ENCODE measurements at places on chromosomes 3 and 15.

DNA sequence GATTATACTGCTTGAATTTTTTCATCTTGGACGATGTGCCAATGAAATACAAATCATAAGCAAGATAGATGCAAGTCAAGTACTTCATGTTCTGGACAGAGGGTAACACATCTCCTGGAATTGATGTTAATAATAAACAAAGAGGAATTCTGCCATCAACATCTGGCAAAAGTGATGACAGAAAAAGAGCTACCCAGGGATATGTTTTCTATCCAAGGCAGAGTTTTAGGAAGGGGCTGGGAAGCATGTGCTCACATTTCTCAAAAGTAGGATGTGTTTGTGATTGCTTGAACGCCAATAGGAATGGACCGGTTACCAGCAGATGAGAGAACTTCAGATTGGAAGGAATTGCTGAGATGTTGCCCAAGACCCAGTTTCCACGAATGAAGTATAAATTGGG, 242.6 kb upstream of the AGTR1 start:
- H3K4me3 ChIP-seq: no peak overlapping the region
- H3K27ac ChIP-seq: no peak overlapping the region
- no peaks in the 10 kb centered on the region for H3K27me3 ChIP-seq
- DNase-seq: no peak
- no peaks in the 10 kb centered on the region for H3K4me1 ChIP-seq

- DNase-seq: no peak
- peaks cover 32% of the 10 kb centered on the region for H3K4me1 ChIP-seq
- H3K36me3 ChIP-seq: no peaks in the 10 kb centered on the region
- H3K4me3 ChIP-seq: no peak overlapping the region
These were observed 131.7 kb upstream of the ZBED2 start for GRCh38 chr3:111726788-111727305.

GRCh38 chr15:70314018-70314354, 216.3 kb upstream of the TLE3 start:
- H3K4me1 ChIP-seq: peaks cover 12% of the 10 kb centered on the region
- H3K36me3 ChIP-seq: no peaks in the 10 kb centered on the region
- H3K27ac ChIP-seq: no peak overlapping the region

DNA sequence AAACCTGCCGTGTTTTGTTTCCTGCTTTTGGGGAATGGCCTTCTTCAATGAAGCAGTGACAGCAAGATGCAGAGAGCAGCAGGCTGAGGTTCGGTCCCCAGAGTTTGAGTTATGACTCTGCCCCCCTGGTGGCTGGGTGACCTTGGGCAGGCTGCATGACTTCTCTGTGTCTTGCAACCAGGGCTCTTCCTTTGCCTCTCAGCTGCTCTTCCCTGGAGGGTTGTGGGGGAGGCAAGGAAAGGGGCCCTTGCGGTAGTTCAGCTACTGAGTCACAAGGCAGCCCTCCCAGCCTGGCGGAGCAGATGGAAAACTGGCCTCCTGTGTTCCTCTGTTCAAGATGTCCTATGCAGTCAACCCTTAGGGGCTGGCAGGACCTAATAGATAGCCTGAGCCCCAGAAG, 17.1 kb downstream of the CTXND1 start:
- H3K4me1 ChIP-seq: no peaks in the 10 kb centered on the region

- no peaks in the 10 kb centered on the region for H3K4me1 ChIP-seq
- H3K36me3 ChIP-seq: no peaks in the 10 kb centered on the region
- H3K27me3 ChIP-seq: no peaks in the 10 kb centered on the region
- no peak overlapping the region for H3K27ac ChIP-seq
- peak; percentile 80 for DNase-seq
These were observed 95.6 kb downstream of the ATP10A start for GRCh38 chr15:25767356-25768151.

DNA sequence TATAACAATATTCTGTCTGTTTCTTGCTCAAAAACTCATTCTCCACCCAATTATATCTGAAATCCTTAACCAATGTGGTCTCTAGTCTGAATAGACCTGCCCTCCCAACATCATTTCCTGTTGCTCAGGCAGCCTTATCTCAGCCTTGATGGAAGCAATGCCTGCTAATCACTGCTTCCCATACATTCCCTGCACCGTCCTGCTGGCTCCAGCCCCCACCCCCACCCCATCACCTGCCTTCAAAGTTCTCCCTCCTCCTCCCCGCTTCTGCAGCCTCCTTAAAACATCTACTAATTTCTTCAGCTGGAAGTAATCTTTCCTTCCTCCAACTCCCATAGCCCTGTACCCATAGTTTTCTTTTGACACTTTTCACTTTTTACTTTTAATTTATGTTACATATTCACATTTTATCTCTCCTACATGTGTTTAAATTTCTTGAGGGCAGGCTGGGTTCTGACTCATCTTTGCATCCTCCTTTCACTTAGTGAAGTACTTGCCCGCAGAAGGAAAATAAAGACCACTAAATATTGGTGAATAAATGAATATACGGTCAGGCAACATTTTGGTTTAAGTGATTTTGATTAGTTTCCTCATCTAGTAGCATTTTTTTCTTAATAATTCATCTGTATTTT, 98.2 kb downstream of the MEIS2 start:
- no peaks in the 10 kb centered on the region for H3K4me1 ChIP-seq
- no peak for DNase-seq
- H3K27me3 ChIP-seq: no peaks in the 10 kb centered on the region
- no peak overlapping the region for H3K27ac ChIP-seq
- peaks cover 5% of the 10 kb centered on the region for H3K36me3 ChIP-seq
- H3K4me3 ChIP-seq: no peak overlapping the region

GRCh38 chr15:77983708-77984445, 93.6 kb downstream of the TBC1D2B start:
- H3K36me3 ChIP-seq: no peaks in the 10 kb centered on the region
- peaks cover 16% of the 10 kb centered on the region for H3K4me1 ChIP-seq
- no peak overlapping the region for H3K27ac ChIP-seq
- H3K4me3 ChIP-seq: no peak overlapping the region
- DNase-seq: no peak
- no peaks in the 10 kb centered on the region for H3K27me3 ChIP-seq

GRCh38 chr3:110686701-110687100, 384.9 kb upstream of the NECTIN3 start:
- H3K27ac ChIP-seq: no peak overlapping the region
- H3K4me1 ChIP-seq: no peaks in the 10 kb centered on the region
- no peaks in the 10 kb centered on the region for H3K27me3 ChIP-seq
- DNase-seq: no peak

DNA sequence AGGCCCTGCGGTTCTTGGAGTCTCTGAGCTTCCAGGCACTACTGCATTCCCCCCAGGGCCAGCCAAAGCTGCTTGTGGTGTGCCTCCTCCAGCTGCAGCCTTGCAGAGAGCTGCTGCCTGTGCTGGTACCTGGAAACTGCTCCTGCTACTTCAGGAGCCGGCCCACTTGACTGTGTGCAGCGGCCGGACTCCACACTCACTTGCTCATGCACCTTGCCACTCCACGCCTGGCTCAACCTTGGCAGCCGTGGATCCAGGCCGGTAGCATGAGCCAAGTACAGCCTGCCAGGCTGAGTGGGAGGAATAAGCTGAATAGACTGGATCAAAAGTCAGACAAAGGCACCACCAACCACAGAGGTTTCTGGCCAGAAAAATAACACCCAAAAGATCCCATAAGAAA, 169.7 kb downstream of the TJP1 start:
- DNase-seq: no peak
- H3K4me3 ChIP-seq: no peak overlapping the region
- H3K4me1 ChIP-seq: no peaks in the 10 kb centered on the region

GRCh38 chr15:41872166-41872747, 21.6 kb downstream of the SPTBN5 start:
- H3K36me3 ChIP-seq: no peaks in the 10 kb centered on the region
- H3K27ac ChIP-seq: no peak overlapping the region
- no peak for DNase-seq

- no peaks in the 10 kb centered on the region for H3K36me3 ChIP-seq
- H3K27ac ChIP-seq: no peak overlapping the region
- no peaks in the 10 kb centered on the region for H3K4me1 ChIP-seq
- H3K4me3 ChIP-seq: no peak overlapping the region
- no peak for DNase-seq
- H3K27me3 ChIP-seq: no peaks in the 10 kb centered on the region
These were observed 434.7 kb upstream of the ARRDC4 start for GRCh38 chr15:97525809-97526208.

- no peaks in the 10 kb centered on the region for H3K4me1 ChIP-seq
- H3K27me3 ChIP-seq: no peaks in the 10 kb centered on the region
- H3K27ac ChIP-seq: no peak overlapping the region
- H3K36me3 ChIP-seq: peaks cover 75% of the 10 kb centered on the region
These were observed 56.2 kb downstream of the EIF3J start for GRCh38 chr15:44593042-44593736.

GRCh38 chr15:57439128-57440027, 63.1 kb downstream of the CGNL1 start:
- no peaks in the 10 kb centered on the region for H3K36me3 ChIP-seq
- H3K4me3 ChIP-seq: no peak overlapping the region
- H3K27ac ChIP-seq: no peak overlapping the region
- no peaks in the 10 kb centered on the region for H3K27me3 ChIP-seq
- peak; percentile 69 for DNase-seq

DNA sequence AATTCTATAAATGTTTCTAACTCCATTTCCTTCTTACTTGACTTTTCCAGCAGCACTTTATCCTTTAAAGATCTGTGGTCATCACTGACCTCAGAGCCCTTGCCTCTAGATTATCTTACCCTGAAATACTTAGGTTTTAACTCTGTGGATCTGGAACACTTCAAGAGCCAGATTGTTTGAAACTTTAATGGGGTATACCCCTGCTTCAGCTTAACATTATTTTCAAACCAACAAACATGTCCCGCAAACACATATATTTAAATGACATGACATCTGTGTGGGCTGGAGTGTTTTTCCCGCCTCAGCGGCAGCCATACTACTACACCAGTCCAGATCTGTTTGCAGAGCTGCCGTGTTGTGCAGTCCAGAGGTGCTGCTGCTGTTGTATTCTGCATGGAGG, 252.0 kb upstream of the TPM1 start:
- no peaks in the 10 kb centered on the region for H3K27me3 ChIP-seq
- no peak overlapping the region for H3K4me3 ChIP-seq
- DNase-seq: no peak
- no peaks in the 10 kb centered on the region for H3K36me3 ChIP-seq

- no peak overlapping the region for H3K27ac ChIP-seq
- H3K36me3 ChIP-seq: peaks cover 24% of the 10 kb centered on the region
- no peaks in the 10 kb centered on the region for H3K27me3 ChIP-seq
- H3K4me1 ChIP-seq: no peaks in the 10 kb centered on the region
- DNase-seq: no peak
- no peak overlapping the region for H3K4me3 ChIP-seq
These were observed 5.1 kb upstream of the MUC20 start for GRCh38 chr3:195715583-195716266.

- no peaks in the 10 kb centered on the region for H3K36me3 ChIP-seq
- H3K27ac ChIP-seq: peak overlapping the region; percentile 47
- peaks cover 61% of the 10 kb centered on the region for H3K4me1 ChIP-seq
- no peaks in the 10 kb centered on the region for H3K27me3 ChIP-seq
- no peak for DNase-seq
These were observed 61.3 kb downstream of the CTDSPL start for GRCh38 chr3:37922721-37923568.

DNA sequence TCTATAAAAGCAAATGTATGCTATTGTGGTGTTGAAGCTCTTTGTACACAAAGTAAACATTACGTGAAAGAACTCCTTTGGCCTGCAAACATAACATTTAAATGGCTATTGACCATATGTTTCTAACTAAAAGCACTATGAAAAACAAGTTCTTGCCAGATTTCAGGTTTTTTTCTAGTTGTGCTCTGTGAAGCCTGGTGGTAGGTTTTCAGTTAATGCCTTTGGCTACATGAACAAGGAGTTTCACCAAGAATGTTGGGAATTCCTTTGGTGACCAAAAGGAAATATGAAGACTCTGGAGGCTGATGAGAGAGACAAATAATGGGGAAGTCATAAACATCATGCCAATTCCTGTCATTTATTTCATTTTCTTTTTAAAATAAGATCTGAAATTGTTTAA, 66.0 kb downstream of the RBMS3 start:
- no peak overlapping the region for H3K4me3 ChIP-seq
- no peaks in the 10 kb centered on the region for H3K27me3 ChIP-seq
- no peak for DNase-seq
- no peak overlapping the region for H3K27ac ChIP-seq
- H3K4me1 ChIP-seq: peaks cover 7% of the 10 kb centered on the region
- H3K36me3 ChIP-seq: no peaks in the 10 kb centered on the region

DNA sequence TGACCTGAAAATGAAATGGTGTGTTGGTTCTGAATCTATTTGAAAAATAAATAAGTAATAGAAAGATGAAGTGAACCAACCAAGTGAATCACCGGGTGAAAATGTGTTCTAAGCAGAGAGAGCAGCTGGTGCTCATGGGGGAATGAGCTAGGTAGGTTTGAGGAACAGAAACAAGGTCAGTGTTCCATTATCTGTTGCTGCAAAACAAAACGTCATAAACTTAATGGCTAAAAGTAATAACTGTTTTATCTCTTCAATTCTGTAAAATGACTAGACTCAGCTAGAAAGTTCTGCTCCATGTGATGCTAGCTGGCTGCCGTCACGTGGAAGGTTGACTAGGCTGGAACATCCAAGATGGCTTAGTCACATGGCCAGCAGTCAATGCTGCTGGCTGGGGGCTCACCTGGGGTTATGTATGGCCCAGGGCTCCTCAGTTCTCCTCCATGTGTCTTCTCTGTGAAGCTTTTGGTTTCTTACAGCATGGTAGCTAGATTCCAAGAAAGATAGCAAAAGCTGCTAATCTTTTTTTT, 13.3 kb upstream of the SH3BP5 start:
- no peaks in the 10 kb centered on the region for H3K27me3 ChIP-seq
- H3K4me1 ChIP-seq: no peaks in the 10 kb centered on the region
- no peak for DNase-seq
- H3K4me3 ChIP-seq: no peak overlapping the region

DNA sequence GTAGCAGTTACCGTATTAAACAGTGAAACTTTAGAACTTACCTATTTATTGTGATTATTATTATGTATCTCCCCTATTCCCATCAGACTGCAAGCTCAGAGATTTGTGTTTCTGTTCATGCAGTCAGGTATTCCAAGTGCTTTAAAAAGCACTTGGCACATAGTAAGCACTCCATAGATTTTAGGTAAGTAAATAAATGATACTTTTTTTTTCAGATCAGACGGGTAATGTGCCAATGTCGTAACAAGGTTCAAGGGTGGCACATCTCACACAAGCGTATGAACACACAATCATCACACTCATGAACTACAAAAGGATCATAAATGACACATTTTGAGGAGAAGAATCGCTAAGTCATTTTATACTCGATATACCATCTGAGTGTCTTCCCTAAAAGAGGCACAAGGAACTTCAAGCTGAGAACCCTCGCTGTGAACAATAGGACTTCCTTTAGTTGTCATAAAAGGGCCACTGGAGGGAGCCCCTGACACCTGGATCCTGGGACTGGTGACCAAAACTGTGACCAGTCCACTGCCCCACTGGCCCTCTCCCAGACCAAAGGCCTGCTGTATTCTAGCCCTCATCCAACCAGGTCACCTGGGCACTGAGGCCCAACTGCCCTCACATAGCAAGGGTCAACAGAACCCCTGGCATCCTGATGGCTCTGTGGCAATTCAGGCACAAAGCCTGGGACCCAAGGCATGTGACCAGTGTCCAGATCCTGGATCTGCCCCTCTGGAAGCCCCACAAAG, 32.1 kb downstream of the KIF9 start:
- no peak overlapping the region for H3K4me3 ChIP-seq
- no peaks in the 10 kb centered on the region for H3K4me1 ChIP-seq
- no peak for DNase-seq
- no peak overlapping the region for H3K27ac ChIP-seq

Measured in vagina (tissue), 2 donors.